ENCODE measurements at places on chromosomes 16 and 17. TPM values are rescaled to one million over a fixed set of nuclear protein-coding genes. Genes with fewer than 3 reads are reported as not detected.

The SOX15 gene
- total RNA-seq, result 0.30 TPM

The BCL6B gene
- not detected for total RNA-seq

The C17orf67 gene
- total RNA-seq, result 0.78 TPM

The MYL11 gene
- total RNA-seq, result not detected

The SNAI3 gene
- under 0.01 TPM for total RNA-seq

The OR1A1 gene
- total RNA-seq, result not detected

The ADAD2 gene
- not detected for total RNA-seq

The GDE1 gene
- total RNA-seq, result 80.7 TPM

The RUNDC1 gene
- 13.3 TPM for total RNA-seq

The LDHD gene
- 1.8 TPM for total RNA-seq

The CLDN6 gene
- total RNA-seq, result 0.30 TPM

The SCN4A gene
- total RNA-seq, result not detected

The MLX gene
- 33.7 TPM for total RNA-seq

The CMTM2 gene
- not detected for total RNA-seq

The PIPOX gene
- total RNA-seq, result 1.7 TPM

The RRAD gene
- 37.4 TPM for total RNA-seq

All from smooth muscle cell of the umbilical artery (primary cell).